WTC11 (cell line): ENCODE measurements at places on chromosomes 3 and 15. TPM values are rescaled to one million over a fixed set of nuclear protein-coding genes. Genes with fewer than 3 reads are reported as not detected.

Gene UROC1
- 0.09 TPM in 1 of 3 replicates, not detected in the others for total RNA-seq

Gene TAMM41
- 23.0 to 31.3 TPM (median 26.8 TPM) in 3 replicates for total RNA-seq

Gene PLS1
- 26.4 to 32.6 TPM (median 29.9 TPM) in 3 replicates for total RNA-seq

GRCh38 chr3:64088408-64089205, 65.3 kb upstream of the PSMD6 start:
- no peak overlapping the region for H3K27ac ChIP-seq
- no peak overlapping the region for H3K4me3 ChIP-seq
- no peaks in the 10 kb centered on the region for H3K36me3 ChIP-seq
- H3K27me3 ChIP-seq = no peaks in the 10 kb centered on the region; the same call in 1 of the 2 replicates

DNA sequence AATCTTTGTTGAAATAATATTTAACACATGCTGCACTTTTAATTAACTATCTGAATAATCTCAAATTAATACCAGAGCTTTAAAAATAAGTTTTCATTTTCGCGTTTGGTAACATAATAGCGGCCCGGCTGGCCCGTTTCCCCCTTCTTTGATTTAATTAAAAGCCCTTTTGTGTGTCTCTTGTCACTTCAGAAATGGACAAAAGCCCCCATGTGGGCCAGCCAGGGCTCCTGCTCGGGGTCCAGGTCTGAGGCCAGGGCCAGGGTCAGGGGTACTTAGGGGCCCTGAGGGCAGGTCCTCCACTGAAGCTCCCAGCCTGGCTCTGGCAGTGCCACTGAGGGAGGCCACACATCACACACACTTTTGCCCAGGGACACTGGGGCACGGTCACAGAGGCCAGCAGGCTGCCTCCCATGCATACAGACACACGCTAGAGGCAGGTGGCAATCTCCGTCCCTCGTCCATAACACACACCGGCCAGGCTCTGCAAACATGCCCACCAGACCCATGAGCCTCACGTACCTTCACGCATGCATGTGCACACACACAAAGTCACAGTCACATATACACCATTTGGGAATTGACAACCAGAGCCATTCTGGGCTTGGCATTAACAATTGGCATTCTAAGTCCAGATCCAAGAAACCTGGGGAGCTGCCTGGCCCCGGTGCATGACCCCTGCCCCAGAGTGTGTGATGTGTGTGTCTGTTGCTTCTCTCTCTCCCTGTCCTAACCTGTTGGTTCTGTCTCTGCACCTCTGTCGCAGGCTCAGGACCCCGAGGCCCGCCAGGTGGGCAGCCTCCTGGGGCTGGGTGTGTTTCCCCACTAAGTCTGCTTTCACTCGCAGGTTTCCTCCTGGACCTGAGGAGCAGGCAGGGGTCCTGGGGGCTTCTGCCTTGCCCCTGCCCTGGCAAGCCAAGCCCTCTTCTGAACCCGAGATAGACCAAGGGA, 38.5 kb downstream of the DNAJB8 start:
- DNase-seq = no peak
- H3K4me3 ChIP-seq = no peak overlapping the region
- H3K27ac ChIP-seq = no peak overlapping the region
- H3K36me3 ChIP-seq = no peaks in the 10 kb centered on the region
- H3K4me1 ChIP-seq = peaks cover 34% of the 10 kb centered on the region
- H3K27me3 ChIP-seq = peaks cover 69% of the 10 kb centered on the region

DNA sequence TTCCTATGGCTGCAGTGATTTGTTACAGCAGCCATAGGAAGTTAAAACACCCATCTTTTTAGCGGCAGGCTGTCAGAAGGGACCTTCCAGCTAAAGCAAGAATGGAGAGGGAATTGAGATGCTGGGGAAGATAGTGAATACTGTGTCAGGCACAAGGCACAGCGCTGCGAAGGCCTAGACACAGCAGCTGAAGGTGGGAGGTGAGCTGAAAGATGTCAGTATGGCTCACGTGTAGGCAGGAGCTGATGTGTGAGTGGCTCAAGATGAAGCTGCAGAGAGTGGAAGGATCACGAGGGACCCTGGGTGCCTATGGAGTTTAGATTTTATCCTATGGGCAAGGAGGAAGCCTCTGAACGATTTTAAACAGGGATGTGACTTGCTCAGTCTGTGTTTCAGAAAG, 44.3 kb downstream of the NMNAT3 start:
- DNase-seq = no peak
- peaks cover 15% of the 10 kb centered on the region for H3K4me1 ChIP-seq
- no peaks in the 10 kb centered on the region for H3K36me3 ChIP-seq
- H3K27ac ChIP-seq = no peak overlapping the region
- H3K27me3 ChIP-seq = no peaks in the 10 kb centered on the region

- DNase-seq = no peak
- no peaks in the 10 kb centered on the region for H3K4me1 ChIP-seq
- no peak overlapping the region for H3K27ac ChIP-seq
- H3K4me3 ChIP-seq = no peak overlapping the region
- no peaks in the 10 kb centered on the region for H3K27me3 ChIP-seq
- no peaks in the 10 kb centered on the region; the same call in 1 of the 2 replicates for H3K36me3 ChIP-seq
Measured at GRCh38 chr3:178833695-178834094, 237.9 kb downstream of the ZMAT3 start.

- H3K27me3 ChIP-seq = no peaks in the 10 kb centered on the region
- no peak for DNase-seq
- no peak overlapping the region for H3K4me3 ChIP-seq
- no peak overlapping the region for H3K27ac ChIP-seq
Measured at GRCh38 chr15:100688549-100689120, 86.2 kb downstream of the ASB7 start.

DNA sequence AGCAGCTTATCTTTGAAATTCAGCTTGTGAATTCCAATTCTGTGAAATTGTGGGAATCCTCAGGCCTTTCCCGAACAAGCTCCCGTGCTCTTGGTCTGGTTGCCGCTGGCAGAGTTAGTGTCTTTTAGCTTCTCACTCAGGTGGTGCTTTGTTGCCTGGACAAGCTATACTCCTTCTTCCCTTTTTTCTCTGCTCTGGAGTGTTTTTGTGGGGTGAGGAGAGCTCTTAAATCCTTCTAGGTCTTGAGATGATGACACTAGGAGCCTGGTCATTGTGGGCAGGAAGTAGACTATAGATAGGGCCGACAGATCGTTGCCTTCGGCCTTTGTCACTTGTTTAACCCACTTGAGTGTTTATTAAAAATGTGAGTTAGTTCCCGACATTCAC, 93.8 kb downstream of the SLCO3A1 start:
- H3K4me3 ChIP-seq = no peak overlapping the region
- H3K27me3 ChIP-seq = no peaks in the 10 kb centered on the region
- DNase-seq = no peak
- H3K4me1 ChIP-seq = peaks cover 62% of the 10 kb centered on the region
- 0 out of 2 replicates have a peak, but pooled peaks cover 4% of the 10 kb centered on the region for H3K36me3 ChIP-seq
- peak overlapping the region; percentile 85 for H3K27ac ChIP-seq

GRCh38 chr3:138493804-138494606, 59.6 kb downstream of the ESYT3 start:
- peaks cover 14% of the 10 kb centered on the region for H3K4me1 ChIP-seq
- H3K4me3 ChIP-seq = no peak overlapping the region
- H3K27ac ChIP-seq = no peak overlapping the region
- DNase-seq = no peak
- peaks cover 28% of the 10 kb centered on the region for H3K36me3 ChIP-seq
- peaks cover under 1% of the 10 kb centered on the region for H3K27me3 ChIP-seq
